Stimulated activated CD4-positive, alpha-beta T cell treated with anti-CD3 and anti-CD28 coated beads, TNF-alpha, amount 100 ng/mL, for 4 hours (primary cell): ENCODE measurements at places on chromosomes 13 and 19.

GRCh38 chr13:94192431-94192975, 287.0 kb downstream of the DCT start:
- DNase-seq = no peak

DNA sequence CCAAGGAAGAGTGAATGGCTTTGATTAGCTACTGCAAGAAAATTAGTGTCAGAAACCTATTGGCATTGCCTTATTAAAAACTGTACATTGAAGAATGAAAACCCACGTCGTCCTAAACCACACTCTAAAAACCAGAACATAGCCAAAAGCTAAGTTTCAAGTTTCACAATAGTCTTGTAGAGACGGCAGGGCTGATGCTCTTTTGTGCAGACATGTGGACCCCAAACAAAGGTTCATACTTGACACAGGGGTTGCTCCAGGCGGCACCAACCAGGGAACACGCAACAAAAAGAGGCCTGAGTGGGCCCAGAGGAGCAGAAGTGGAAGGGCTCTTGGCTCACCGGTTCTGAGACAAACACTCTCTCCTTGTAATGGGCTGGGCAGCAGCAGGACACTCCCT, 28.6 kb upstream of the MIR17HG start:
- DNase-seq = no peak

DNA sequence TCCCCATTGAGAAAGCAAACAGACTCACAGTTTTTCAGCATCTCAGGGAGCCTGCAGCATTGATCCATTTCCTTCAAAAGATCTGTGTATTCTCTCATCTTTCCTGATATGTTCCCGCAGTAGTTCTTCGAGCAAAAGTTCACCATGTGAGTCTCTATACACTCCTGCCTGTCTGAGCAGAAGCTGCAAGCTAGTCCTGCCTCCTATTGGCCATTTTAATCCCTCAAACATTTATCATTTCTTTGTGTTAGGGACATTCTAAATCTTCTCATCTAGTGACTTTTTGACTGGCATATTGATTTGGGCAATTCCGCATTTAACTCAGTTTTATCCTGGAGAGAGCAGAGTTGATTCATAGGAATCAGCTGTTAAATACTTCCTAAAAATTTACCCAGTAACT, 660.4 kb upstream of the KLF12 start:
- no peak for DNase-seq

- DNase-seq = no peak
These were observed 29.0 kb upstream of the ZNF709 start for GRCh38 chr19:12513531-12514061.

- no peak for DNase-seq
These were observed 12.9 kb downstream of the PIN1 start for GRCh38 chr19:9848060-9848459.

GRCh38 chr13:111575719-111576118, 255.3 kb downstream of the TEX29 start:
- DNase-seq = no peak

DNA sequence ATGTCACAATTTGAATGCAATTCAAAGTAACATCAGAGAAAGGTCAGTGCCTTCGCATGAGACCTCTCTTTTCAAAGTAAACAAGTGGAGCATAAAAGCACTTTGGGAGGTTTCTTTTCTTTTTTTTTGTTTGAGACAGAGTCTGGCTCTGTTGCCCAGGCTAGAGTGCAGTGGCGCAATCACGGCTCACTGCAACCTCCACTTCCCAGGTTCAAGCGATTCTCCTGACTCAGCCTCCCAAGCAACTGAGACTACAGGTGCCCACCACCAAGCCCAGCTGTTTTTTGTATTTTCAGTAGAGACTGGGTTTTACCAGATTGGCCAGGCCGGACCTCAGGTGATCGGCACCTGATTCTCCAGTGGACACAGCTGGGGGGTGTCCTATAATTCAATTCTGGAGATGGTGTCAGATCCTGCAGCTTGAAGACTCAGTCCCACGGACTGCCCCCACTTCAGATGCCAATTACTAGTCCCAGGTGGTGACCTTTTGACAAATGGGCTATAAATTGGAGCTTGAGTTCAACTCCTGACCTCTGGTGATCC, 57.6 kb downstream of the RGCC start:
- DNase-seq = no peak

GRCh38 chr13:109151255-109151654, 521.8 kb downstream of the MYO16 start:
- DNase-seq = no peak

DNA sequence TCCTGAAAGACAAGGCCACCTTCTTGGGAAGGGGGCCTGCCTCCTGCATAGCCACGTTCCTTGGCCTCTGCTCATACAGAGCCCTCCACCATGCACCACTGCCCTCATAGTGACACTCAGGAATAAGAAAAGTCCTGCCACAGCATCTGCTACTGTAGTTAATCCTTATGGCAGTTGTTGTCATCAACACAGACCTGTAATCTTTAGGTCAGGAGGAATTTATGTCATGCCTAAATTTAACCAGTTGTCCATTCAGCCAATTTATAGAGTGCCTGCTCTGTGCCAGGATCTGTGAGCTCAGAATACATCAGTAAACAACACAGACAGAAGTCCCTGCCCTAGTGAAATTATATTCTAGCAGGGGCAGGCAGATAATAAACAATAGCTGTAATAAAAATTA, 44.4 kb downstream of the FAM124A start:
- no peak for DNase-seq

GRCh38 chr19:30450100-30450499, 77.9 kb downstream of the ZNF536 start:
- no peak for DNase-seq

DNA sequence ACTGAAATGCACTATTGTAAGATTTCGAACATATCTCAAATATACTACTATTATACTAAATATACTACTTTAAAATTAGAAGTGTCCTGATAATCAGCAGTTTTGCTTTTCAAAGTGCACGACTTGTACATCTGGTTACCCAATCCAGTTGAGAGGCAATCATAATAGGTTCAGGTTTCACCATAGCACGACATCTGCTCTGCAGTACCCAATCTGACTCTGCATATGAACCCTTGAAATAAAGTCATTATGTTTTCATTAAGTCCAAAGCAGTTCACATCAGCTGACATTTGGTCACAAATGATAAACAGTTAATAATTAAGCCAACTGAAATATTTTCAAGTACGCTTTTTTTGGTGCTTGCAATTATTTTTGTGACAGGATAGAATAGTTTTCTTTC, 90.6 kb downstream of the PCDH9 start:
- DNase-seq = no peak

DNA sequence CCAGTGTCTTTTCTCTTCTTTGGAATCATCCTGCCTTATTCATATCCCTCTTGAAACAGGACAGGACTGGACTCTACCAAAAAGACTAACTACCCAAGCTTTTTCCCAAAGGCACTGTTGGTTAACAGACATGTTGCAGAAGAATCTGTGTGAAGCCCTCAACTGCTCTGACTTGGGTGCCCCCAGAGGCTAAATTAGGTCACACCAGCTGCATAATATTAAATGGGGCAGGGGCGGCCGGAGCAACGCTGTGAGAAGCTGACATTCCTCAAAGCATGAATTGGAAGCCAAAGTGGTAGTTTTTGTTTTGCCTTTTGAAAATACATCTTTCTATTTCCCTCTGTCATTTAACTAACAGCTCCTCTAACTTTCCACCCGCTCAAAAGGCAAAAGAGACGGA, 185.9 kb downstream of the LHFPL6 start:
- no peak for DNase-seq

DNA sequence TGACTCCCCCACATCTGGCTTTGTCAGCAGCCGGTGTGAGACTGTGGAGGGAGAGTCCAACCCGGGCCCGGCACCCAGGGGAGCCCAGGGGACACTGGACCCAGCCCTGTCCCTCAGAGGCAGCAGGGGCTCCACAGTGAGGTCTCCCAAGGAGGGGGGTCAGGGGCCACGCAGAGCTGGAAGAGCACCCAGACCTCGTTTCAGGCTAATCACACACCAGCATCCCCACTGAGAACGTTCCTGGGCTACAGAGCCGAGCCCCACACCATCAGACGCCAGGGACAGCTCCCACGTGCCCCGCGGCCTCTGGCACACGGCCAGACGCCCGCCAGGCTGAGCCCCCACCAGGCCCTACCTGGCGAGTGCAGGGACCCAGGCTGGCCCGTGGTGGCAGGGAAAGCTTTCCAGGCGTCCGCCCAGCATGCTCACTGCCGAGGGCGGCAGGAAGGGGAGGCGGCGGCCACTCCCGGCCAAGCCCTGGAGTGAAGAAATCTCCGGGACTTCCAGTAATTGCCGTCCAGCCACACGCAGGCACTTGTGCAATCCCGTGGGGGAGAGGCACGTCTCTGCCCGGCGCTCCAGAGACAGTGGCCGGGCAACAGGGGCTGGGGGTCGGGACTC, 19.2 kb downstream of the SBNO2 start:
- no peak for DNase-seq

- no peak for DNase-seq
These were observed 95.0 kb downstream of the GPC5 start for GRCh38 chr13:91493442-91493841.

GRCh38 chr13:103033999-103034398, 32.2 kb downstream of the SLC10A2 start:
- DNase-seq = no peak

- DNase-seq = no peak
These were observed 426.2 kb upstream of the KLHL1 start for GRCh38 chr13:70534466-70534865.

GRCh38 chr19:29088761-29089160, 124.2 kb downstream of the UQCRFS1 start:
- no peak for DNase-seq

DNA sequence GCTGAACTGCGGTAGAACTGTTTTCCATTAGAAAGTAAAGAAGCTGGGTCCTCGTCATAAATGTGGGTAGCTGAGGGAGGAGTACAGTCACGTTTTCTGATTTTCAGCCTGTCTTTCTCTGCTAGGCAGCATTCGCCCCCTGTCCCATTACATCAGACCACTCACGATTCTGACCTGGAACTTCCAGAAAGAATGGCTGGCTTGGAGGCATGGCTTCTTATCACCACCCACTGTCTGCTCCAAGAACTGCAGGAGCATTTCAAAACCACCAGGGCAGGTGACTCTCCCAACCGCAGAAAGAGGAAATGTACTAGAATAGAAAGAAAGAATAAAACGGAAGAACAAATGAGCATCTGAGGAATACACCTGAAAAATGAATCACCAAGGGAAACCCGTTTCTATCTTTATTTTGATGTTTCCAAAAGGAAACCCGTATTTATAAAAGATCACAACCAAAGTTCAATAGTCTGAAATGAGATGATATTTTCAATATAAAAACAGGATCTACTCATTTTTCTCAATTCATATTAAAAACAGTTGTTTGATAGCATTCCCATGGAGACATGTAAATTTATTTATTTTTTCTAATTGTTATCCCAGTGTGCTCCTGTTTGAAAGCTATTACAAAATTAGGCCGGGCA, 22.1 kb upstream of the POMP start:
- no peak for DNase-seq

DNA sequence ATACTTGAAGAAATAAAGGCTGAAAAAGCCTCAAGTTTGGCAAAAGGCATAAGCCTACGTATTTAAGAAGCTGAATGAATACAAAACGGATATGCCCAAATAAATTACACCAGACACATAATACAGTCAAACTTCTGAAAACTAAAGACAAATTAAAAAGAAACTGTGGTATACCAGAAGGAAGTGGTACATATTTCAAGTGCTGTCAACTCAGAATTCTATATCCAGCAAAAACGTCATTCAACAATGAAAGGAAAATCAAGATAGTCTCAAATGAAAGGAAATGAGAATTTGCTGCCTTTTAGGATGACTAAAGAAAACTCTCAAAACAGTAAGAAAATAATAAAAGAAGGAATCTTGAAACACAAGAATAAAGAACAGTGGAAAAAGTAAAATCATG, 69.5 kb downstream of the POLR1D start:
- no peak for DNase-seq

GRCh38 chr13:81683521-81683920, 1342.6 kb upstream of the SPRY2 start:
- no peak for DNase-seq

- DNase-seq = peak; percentile 54
These were observed 61.4 kb downstream of the RFX2 start for GRCh38 chr19:6048793-6049405.

DNA sequence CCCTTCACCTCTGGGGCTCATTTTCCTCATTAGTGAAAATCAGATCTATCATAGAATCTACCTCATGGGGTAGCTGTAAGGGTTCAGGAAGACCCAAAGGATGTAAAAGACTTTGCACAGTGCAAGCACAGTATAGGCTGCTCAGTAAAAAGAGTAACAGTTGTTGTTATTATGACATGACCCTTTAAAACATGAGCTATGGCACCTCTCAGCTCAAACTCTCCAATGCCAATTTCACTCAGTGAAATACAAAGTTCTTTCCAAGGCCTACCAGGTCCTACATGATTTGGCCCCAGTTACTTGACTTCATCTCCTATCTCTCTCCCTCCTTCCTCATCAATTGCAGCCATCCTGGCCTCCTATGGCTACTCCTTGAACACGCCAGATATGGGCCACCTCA, 4.9 kb downstream of the SMG9 start:
- DNase-seq = no peak

DNA sequence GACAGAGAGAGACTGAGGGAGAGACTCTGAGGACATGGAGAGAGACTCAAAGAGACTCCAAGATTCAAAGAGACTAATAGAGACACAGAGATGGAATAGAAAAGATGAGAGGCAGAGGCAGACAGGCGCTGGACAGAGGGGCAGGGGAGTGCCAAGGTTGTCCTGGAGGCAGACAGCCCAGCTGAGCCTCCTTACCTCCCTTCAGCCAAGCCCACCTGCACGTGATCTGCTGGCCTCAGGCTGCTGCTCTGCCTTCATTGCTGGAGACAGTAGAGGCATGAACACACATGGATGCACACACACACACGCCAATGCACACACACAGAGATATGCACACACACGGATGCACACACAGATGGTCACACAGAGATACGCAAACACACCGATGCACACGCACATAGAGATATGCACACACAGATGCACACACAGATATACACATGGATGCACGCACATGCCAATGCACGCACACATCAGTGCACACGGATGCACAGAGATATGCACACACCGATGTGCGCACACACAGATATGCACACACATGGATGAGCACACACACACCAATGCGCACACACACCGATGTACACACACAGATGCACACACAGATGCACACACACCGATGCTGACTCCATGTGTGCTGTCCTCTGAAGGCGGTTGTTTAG, 3.3 kb upstream of the F10 start:
- no peak for DNase-seq

DNA sequence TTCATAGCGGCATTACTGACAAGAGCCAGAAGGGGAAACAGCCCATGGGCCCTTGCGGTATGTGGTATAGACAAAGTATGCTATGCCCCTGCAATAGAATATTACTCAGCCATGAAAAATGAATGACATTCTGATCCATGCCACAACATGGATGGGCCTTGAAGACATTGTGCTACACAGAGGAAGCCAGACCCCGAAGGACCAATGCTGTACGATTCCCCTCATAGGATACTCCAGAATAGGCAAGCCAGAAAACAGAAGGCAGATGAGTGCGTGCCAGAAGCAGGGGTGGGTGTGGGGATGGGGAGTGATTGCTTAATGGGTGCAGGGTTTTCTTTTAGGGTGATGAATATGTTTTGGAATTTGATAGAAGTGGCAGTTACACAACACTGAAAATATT, 342.0 kb downstream of the TEX29 start:
- DNase-seq = no peak

- DNase-seq = no peak
These were observed 41.5 kb downstream of the MLLT1 start for GRCh38 chr19:6238256-6238642.
